ENCODE measurements at places on chromosomes 2 and 18.
A peak's percentile ranks its signal among the peaks of the same experiment; 100 is the strongest.

DNA sequence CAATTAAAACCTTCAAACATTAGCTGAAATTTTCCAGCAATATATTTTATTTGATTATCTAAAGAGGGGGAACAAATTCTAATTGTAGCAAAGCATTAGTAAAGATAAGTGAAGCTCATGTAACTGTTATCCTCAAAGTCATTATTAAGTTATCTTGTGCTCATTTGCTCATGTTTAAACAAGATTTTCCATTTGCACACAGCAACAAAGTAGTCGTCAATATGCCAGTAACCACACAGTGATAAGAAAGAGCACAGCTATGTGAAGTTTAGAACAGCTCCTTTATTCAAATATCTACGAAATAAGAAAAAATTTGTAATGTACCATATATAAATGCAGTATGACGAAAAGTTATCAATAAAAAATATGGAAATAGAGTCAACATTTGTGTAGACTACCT is 159.5 kb downstream of the ERBB4 start:
- DNase-seq = no peak

- no peak for DNase-seq
These were observed 167.7 kb downstream of the TMEM247 start for GRCh38 chr2:46647041-46647440.

DNA sequence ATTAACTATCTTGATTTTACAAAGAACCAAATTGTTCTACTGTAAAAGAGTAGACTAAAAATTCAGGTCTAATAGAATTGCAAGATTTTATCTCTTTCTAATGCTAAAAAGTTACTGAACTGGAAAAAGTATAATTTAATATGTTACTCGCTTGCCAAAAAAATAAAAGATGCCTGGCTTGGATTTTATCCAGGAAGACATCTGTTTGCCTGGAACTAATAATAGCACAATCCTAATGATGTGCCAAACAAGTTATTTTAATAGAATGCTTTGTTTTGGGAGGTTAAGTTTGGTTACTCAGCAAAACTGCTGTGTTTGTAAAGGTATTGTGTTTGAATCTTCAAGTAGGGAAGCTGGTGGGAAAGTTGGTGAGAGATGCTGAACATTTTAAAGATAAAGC is 19.4 kb upstream of the ZSWIM2 start:
- no peak for DNase-seq

- DNase-seq = no peak
These were observed 217 bp downstream of the PXDN start for GRCh38 chr2:1744151-1744445.

GRCh38 chr2:200616656-200617055 is 30.8 kb downstream of the AOX1 start:
- no peak for DNase-seq

DNA sequence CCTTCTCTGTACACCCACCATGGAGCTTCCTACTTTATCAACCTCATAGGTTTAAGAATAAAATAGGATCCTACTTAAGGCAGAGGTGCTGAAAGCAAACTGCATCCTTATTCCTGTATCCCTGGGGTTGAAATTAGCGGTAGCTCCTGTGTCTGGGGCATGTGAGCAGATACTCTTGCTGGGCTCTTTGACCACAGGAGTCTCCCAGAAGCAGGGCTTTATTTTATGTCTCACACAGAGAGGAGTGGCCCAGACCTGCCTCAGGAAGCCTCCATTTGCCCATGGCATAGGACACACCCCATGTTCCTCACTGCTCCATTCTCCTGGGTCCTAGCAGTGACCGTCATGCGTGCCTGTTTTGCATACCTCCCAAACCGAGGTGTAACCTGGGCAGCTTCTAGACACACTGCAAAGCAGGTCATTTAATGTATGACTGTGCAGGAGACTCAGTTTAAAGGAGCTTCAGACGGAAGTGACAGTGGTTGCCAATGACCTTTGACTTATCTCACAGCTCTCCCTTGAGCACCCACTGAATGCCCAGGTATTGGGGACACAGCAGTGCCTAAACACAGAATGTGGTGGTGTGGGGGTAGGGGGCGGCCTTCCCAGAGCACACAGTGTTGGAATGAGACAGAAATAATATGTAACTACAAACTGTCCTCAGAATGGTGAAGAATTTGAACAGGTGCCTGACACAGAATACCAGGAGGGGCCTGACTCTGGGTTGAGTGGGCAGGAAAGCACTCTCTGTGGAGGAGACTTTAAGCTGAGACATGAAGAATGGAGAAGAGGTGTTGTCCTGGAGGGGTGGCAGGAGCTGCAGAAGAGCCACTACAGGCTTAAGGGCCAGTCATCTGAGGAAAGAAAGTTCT is 3.7 kb downstream of the TMEM37 start:
- DNase-seq = no peak

DNA sequence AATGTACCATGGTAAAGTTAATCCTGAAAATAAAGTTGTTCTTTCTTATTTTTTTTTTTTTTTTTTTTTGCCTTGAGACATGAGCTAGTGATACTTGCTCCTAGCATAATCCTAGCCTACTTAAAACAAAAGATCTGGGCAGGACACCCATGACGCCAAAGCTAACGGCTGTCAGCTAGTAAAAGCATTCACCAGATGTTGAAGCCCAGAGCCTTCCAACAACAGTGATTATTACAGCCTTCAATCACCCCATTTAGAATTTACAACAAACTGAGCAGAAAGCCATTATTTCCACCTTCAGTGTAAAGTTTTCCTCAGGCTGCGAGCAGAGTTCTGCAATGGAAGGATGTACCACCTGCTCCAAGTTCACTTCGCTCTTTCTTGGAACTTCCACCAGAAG is 259.5 kb downstream of the SP3 start:
- DNase-seq = no peak

GRCh38 chr2:238287737-238288649 is at the start of gene PER2:
Gene PER2 (minus strand): TSS chr2:238288610. CDS start chr2:238277936, 10,674 bp downstream.
- peak; percentile 25 for DNase-seq

DNA sequence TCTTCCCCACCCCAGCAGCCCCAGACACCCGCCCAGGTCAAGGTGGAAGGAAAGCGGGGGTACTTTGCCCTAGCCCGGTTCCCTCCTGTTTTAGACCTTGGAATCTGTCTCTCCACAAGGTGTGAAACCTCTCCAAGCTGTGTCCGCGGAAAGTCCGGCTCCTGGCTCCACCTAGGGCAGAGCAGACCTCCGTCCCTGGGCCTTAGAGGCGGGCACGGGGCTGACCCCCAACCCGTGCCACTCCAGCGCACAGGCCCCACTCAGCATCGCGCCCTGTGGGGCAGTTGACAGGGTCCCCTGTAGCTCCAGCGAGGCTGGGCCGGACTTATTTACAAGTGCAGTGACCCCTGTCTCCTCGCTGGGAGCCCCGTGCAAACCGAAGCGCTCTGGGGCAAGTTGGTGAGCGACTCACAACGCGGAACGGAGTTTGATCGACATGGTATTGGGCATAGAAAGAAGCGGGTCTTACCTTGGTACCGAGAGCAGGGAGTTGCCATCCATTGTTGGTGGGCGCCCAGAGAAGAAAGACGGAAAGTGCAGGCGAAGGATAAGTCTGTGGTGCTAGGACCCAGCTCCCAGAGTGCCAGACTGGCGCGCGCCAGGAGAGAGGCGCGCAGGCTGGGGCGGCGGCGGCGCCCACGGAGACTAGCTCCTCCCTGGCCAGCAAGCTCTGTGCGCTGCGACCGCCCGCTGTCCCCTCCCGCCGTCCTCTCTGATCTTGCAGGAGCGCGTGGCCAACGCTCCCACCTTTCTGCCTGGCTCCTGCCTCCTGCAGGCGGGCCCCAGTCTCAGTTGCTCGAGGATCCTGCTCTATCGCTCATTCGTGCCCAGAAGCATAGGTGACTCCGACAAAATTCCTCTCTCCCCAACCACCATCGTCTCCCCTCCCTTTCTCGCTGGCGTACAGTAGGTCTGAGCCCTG is at the start of gene SPHKAP:
Gene SPHKAP, minus strand, starts transcription at position 590 of the 922 bp plus-strand sequence. Its CDS starts 89 bp downstream, at position 501.
- DNase-seq = no peak

GRCh38 chr2:120760446-120761135 is 24.9 kb downstream of the GLI2 start:
- no peak for DNase-seq

DNA sequence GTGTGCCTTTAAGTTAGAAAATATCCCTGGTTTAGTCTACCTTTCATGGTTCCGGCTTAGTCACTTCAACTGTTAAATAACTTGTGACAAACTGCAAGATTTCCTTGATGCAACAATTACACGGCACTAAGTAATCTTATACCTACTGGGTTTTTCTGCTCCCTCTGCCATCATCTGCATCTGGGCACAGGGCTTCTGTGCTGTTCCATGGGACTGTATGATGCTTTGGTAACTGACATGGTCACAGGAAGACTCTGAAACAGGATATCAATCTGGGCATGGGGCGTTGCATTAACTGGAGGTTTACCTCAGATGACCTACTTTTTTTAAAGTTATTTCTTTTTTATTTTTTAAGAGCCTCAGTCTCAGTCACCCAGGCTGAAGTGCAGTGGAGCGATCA is 365.4 kb downstream of the SS18 start:
- no peak for DNase-seq

DNA sequence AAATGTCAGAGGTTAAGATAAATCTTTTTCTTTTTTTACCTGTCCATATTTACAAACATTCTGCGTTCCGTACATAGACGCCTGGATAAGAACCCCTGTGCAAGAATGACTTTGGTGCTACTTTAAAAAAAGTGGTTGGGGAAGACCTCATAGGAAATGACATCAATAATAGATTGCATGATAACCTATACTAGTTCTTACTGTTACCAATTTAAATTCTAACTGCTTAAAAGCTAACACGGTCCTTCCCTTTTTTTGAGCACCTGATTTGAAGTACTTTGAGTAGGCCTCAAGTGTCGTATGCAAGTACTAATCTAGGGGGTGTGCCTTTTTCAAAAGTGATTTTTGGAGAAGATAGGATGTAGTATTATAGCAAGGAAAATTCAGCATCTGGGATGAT is 2.1 kb downstream of the SLC39A10 start:
- peak; percentile 26 for DNase-seq

GRCh38 chr2:217942731-217943335 is 60.0 kb downstream of the TNS1 start:
- no peak for DNase-seq

DNA sequence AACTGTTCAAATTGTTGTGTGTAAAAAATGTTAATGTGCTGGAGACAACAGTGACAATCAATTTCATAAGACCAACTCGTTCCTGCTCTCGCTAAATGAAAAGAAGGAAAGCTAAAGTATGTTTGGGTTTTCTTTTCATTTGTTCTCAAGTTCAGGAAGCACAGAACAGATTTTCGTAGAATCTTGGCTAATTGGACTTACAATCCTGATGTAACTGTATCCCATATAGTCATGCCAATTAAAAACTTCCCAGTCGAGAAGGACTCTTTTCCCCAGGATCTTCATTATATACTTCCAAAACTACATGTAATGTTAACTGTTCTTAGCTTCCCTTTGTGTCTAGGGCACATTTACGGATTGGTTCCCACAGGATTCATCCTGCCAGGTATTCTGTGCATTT is 135.4 kb upstream of the ITGB6 start:
- DNase-seq = no peak

- no peak for DNase-seq
These were observed 367.8 kb upstream of the ID2 start for GRCh38 chr2:8314063-8314462.

DNA sequence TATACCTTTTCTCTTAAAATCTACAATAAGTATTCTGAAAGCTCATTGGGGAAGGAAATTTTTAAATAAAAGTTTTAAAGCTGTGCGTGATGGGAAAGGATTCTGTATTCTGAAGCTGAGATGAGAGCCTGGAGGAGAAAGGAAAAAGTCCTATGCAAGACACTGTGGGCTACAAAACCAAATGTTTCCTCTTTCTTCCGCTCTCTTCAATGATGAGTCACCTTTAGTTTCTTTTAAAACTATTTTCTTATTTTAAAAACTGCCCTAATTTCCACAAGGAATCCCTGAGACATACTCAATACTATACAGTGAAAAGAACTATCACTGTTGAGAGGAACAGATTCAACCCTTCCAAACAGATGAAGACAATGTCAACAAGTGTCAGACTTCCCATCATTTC is 87.4 kb downstream of the INO80D start:
- no peak for DNase-seq
